ENCODE measurements at places on chromosomes 16 and 17. TPM values are rescaled to one million over a fixed set of nuclear protein-coding genes. Genes with fewer than 3 reads are reported as not detected.

The WNK4 gene
- 0.19 TPM for polyA plus RNA-seq

The TSPOAP1 gene
- polyA plus RNA-seq, result 5.5 TPM

The DHRS11 gene
- 7.0 TPM for polyA plus RNA-seq

The ABCC12 gene
- polyA plus RNA-seq, result 0.10 TPM

The OR1D2 gene
- polyA plus RNA-seq, result not detected

The CD300A gene
- polyA plus RNA-seq, result 2.2 TPM

The PMFBP1 gene
- polyA plus RNA-seq, result 0.98 TPM

Data from hindlimb muscle (tissue), 1 donor.